ENCODE measurements at places on chromosomes 2 and 18. TPM values are rescaled to one million over a fixed set of nuclear protein-coding genes. Genes with fewer than 3 reads are reported as not detected.

CAVIN2 gene
- total RNA-seq, result 182 TPM

FAM117B gene
- 13.1 TPM for total RNA-seq

PER2 gene
- 24.9 TPM for total RNA-seq

ASAP2 gene
- total RNA-seq, result 24.3 TPM

FAM237A gene
- not detected for total RNA-seq

C2orf78 gene
- total RNA-seq, result not detected

MYCN gene
- 0.68 TPM for total RNA-seq

ITGA6 gene
- 70.4 TPM for total RNA-seq

PAIP2B gene
- total RNA-seq, result 7.7 TPM

DGUOK gene
- total RNA-seq, result 38.0 TPM

GRCh38 chr2:219447242-219448098 lies 12.8 kb downstream of the SPEG start:
- H3K27me3 ChIP-seq, result peaks cover 52% of the 10 kb centered on the region
- no peak overlapping the region for H3K4me3 ChIP-seq
- no peak overlapping the region for H3K27ac ChIP-seq
- no peaks in the 10 kb centered on the region for H3K4me1 ChIP-seq

DNA sequence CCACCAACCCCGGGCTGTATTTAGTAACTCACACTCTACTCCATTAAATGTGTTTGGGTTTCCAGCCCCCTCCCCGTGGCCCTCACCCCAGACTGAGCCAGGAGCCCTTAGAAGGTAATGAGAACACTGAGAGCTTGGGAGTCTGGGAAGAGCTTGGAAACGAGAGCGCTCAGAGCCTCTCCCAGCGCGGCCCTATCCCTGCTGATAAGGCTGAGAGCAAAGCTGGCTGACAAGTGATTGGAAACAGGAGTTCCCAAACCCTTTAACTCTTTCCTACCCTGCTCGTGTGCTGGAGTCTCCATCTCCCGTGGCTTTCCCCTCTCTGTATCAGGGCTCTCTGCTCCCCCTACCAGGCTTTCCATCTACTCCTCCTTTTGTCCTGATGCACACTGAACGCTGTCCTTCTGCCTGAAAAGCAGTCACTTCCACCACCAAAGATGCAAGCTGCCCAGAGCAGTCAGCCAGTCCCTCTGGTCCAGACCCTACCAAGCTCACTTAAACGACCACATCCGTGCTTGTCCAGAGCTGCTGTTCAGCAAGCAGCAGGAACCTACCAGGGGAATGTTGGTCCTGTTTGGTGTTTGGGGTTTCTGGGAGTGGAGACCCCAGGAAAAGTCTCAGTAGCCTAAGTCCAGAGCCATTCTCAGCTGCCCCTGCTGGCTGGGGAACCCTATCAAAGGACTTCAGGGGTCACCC lies 100.0 kb upstream of the PKDCC start:
- no peaks in the 10 kb centered on the region for H3K4me1 ChIP-seq
- no peaks in the 10 kb centered on the region for H3K27me3 ChIP-seq
- H3K36me3 ChIP-seq, result no peaks in the 10 kb centered on the region
- H3K27ac ChIP-seq, result no peak overlapping the region

- no peak overlapping the region for H3K27ac ChIP-seq
- H3K36me3 ChIP-seq, result peaks cover 10% of the 10 kb centered on the region
- no peaks in the 10 kb centered on the region for H3K27me3 ChIP-seq
- peaks cover 17% of the 10 kb centered on the region for H3K4me1 ChIP-seq
Measured at GRCh38 chr2:47405757-47406156, 2.8 kb downstream of the MSH2 start.

GRCh38 chr2:206846981-206847834 lies 81.8 kb downstream of the FASTKD2 start:
- no peak for DNase-seq
- no peak overlapping the region for H3K27ac ChIP-seq
- H3K4me1 ChIP-seq, result no peaks in the 10 kb centered on the region
- H3K27me3 ChIP-seq, result no peaks in the 10 kb centered on the region
- H3K4me3 ChIP-seq, result no peak overlapping the region

DNA sequence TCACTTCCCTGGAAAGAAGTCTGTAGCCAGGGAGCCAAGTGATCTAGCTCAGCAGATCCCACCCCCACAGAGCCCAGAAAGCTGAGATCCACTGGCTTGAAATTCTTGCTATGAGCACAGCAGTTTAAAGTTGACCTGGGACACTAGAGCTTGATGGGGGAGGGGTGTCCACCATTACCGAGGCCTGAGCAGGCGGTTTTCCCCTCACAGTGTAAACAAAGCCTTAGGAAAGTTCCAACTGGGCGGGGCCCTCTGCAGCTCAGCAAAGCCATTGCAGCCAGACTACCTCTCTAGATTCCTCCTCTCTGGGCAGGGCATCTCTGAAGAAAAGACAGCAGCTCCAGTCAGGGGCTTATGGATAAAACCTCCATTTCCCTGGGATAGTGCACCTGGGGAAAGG lies 887.2 kb upstream of the LRATD1 start:
- H3K27ac ChIP-seq, result no peak overlapping the region
- no peaks in the 10 kb centered on the region for H3K27me3 ChIP-seq
- no peak for DNase-seq
- H3K4me3 ChIP-seq, result no peak overlapping the region
- H3K36me3 ChIP-seq, result no peaks in the 10 kb centered on the region
- no peaks in the 10 kb centered on the region for H3K4me1 ChIP-seq

- no peak overlapping the region for H3K4me3 ChIP-seq
- DNase-seq, result no peak
- no peaks in the 10 kb centered on the region for H3K36me3 ChIP-seq
- H3K27me3 ChIP-seq, result no peaks in the 10 kb centered on the region
Measured at GRCh38 chr2:6554466-6554865, 311.2 kb downstream of the CMPK2 start.

GRCh38 chr2:27351802-27352598 lies 4.6 kb downstream of the GTF3C2 start:
- no peak overlapping the region for H3K27ac ChIP-seq
- DNase-seq, result no peak

GRCh38 chr2:205283736-205284270 lies 398.5 kb upstream of the NRP2 start:
- no peak overlapping the region for H3K4me3 ChIP-seq
- no peaks in the 10 kb centered on the region for H3K36me3 ChIP-seq
- no peak for DNase-seq
- H3K27ac ChIP-seq, result no peak overlapping the region

- H3K27me3 ChIP-seq, result peaks cover 60% of the 10 kb centered on the region
- no peak overlapping the region for H3K27ac ChIP-seq
- no peaks in the 10 kb centered on the region for H3K36me3 ChIP-seq
Measured at GRCh38 chr2:5690718-5691220, 1.4 kb upstream of the SOX11 start.

DNA sequence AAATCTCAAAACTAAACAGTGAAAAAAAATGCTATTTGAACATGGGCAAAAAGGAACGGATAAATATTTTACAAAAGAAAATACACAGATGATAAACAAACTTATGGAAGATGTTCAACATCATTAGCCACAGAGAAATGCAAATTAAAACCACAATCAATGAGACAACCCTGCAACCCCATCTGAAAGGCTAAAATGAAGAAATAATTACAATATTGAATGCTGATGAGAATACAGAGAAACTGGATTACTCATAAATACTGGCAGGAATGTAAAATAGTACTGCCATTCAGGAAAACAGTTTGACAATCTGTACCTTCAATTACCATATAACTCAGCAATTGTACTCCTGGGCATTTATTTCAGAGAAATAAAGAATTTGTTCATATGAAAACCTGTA lies 193.1 kb upstream of the UBE2E3 start:
- H3K36me3 ChIP-seq, result no peaks in the 10 kb centered on the region
- H3K4me3 ChIP-seq, result no peak overlapping the region
- H3K27me3 ChIP-seq, result no peaks in the 10 kb centered on the region
- no peak for DNase-seq
- H3K27ac ChIP-seq, result no peak overlapping the region
- H3K4me1 ChIP-seq, result no peaks in the 10 kb centered on the region

- no peaks in the 10 kb centered on the region for H3K36me3 ChIP-seq
- H3K27ac ChIP-seq, result no peak overlapping the region
- H3K4me3 ChIP-seq, result no peak overlapping the region
- no peak for DNase-seq
- H3K4me1 ChIP-seq, result no peaks in the 10 kb centered on the region
Measured at GRCh38 chr2:151336863-151337371, 20.5 kb upstream of the TNFAIP6 start.

- DNase-seq, result no peak
- H3K4me3 ChIP-seq, result no peak overlapping the region
- H3K36me3 ChIP-seq, result no peaks in the 10 kb centered on the region
- no peaks in the 10 kb centered on the region for H3K27me3 ChIP-seq
- H3K27ac ChIP-seq, result no peak overlapping the region
Measured at GRCh38 chr2:115524452-115524851, 1082.0 kb downstream of the DPP10 start.

Data from lower lobe of right lung (tissue), 2 donors.